ENCODE measurements at places on chromosomes 2 and 18. TPM values are rescaled to one million over a fixed set of nuclear protein-coding genes. Genes with fewer than 3 reads are reported as not detected.

ARL6IP6 gene
- 26.1 TPM for total RNA-seq

TUBA4B gene
- total RNA-seq, result not detected

RND3 gene
- total RNA-seq, result 59.7 TPM

ASPRV1 gene
- total RNA-seq, result 0.70 TPM

LIPT1 gene
- total RNA-seq, result 5.5 TPM

BCL11A gene
- 1.3 TPM for total RNA-seq

NFU1 gene
- total RNA-seq, result 38.1 TPM

ABHD1 gene
- total RNA-seq, result not detected
